ENCODE measurements at places on chromosomes 11 and 22. TPM values are rescaled to one million over a fixed set of nuclear protein-coding genes. Genes with fewer than 3 reads are reported as not detected.

The UCP2 gene
- 141 TPM for total RNA-seq

The TMEM135 gene
- 41.4 TPM for total RNA-seq

The OSBPL5 gene
- 14.8 TPM for total RNA-seq

The PLA2G3 gene
- 0.64 TPM for total RNA-seq

The WBP2NL gene
- not detected for total RNA-seq

The SLC6A5 gene
- total RNA-seq = not detected

Measured in K562 (cell line).